AG04449 (cell line): ENCODE measurements at places on chromosomes 1 and 21.

GRCh38 chr1:237565236-237565635, 325.5 kb downstream of the ZP4 start:
- DNase-seq: no peak

DNA sequence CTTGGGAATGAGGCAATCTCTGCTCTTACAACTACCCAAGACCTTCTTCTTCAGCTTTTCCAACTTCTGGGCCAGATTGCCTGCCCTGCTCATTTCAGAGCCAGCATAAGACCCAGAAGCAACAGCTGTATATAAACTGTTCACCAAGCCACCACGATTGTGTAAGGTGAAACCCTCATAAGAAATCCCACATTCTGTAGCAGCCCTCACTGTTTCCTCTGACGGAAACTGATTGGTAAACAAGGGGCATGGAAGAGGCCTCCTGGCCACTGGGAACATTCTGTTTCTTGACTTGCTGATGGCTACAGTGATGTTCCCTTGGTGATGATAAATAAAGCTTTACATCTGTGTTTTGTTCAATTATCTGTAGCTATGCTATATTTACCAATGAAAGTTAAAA, 39.7 kb upstream of the EXO1 start:
- DNase-seq: no peak

GRCh38 chr1:3270403-3271245, 183.8 kb upstream of the ARHGEF16 start:
- DNase-seq: no peak

- no peak for DNase-seq
Measured at GRCh38 chr1:53025034-53025768, 36.8 kb upstream of the PODN start.

DNA sequence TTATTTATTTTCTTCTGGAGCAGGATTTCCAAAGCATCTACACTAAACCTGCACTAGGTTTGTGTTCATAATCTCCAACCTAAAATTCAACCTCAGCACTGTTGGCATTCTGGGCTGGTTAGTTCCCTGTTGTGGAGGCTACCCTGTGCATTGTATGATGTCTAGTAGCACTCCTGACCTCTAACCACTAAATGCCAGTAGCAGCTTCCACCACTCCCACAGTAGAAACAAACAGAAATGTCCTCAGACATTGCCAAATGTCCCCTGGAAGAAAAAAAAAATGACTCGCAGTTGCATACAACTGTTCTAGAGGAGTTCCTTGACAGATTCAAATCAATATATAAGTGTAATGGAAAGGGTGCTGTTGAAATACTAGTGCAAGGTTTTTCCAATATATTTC, 18.9 kb downstream of the GRIK1 start:
- DNase-seq: no peak

GRCh38 chr1:41652384-41653265, 168.1 kb upstream of the EDN2 start:
- DNase-seq: no peak

- no peak for DNase-seq
Measured at GRCh38 chr1:1759456-1760344, 18.6 kb downstream of the NADK start.

DNA sequence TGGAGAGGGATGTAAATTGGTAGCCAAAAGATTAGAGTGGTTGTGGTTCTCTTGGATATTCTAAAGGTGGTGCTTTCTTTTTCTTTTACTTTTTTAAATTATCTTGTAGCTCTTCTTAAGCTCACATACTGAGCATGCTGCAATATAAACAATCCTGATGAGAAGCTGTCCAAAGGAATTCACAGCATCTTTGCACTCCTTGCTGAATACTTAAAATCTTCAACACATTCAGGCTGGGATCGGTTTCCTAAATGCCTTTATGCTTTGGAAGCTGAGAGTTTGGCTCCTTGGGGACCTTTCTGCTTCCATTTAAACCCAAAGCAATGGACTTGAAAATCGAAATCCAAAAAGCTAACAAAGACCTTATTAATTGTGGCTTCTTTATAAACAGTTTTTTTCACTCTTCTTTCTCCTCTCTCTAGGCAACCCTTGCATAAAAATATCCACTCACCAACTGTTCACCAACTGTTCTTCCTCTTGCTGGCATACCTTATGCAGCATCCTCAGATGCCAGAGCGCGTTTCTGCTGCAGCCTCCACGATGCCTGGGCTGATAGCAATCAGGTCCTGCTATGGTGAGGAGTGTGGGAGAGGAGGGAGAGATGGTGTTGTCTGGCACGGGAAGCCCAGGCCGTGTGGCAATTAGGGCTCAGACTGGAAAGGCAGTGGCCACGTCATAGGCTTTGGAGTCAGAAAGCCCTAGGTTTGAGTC, 535.8 kb upstream of the DAB1 start:
- DNase-seq: no peak

- DNase-seq: no peak
Measured at GRCh38 chr1:162916821-162917613, 56.0 kb upstream of the CCDC190 start.

GRCh38 chr1:170664093-170664827, at the start of gene PRRX1:
Gene PRRX1 (plus strand): TSS chr1:170664131. CDS start chr1:170664219, 88 bp downstream.
- no peak for DNase-seq

DNA sequence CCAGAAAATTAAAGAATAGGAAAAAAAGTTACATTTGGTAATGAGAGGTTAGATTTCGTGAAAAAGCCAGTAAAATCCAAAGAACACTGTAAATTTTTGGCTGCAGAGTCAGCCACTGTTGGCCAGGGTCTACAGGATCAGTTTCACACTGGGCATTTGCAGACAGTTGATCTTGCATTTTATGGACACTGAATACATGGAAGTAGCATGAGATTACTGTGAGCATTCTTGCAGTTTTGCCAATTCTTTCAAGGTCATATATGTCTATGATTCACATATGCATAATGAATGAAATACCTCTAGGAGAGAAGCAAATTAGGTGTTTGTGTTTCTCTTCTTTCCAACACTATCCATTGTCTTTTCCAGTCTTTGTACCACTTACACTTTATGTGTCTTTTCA, 200.8 kb upstream of the DPYD start:
- no peak for DNase-seq

GRCh38 chr1:116902027-116902426, 7.7 kb upstream of the PTGFRN start:
- no peak for DNase-seq

GRCh38 chr1:21189906-21190500, 13.3 kb upstream of the EIF4G3 start:
- no peak for DNase-seq

GRCh38 chr1:210407887-210408252, 79.2 kb downstream of the HHAT start:
- no peak for DNase-seq

- DNase-seq: no peak
Measured at GRCh38 chr21:45505416-45506021, 36.7 kb downstream of the SLC19A1 start.

- no peak for DNase-seq
Measured at GRCh38 chr1:60283690-60284089, 210.1 kb upstream of the C1orf87 start.

DNA sequence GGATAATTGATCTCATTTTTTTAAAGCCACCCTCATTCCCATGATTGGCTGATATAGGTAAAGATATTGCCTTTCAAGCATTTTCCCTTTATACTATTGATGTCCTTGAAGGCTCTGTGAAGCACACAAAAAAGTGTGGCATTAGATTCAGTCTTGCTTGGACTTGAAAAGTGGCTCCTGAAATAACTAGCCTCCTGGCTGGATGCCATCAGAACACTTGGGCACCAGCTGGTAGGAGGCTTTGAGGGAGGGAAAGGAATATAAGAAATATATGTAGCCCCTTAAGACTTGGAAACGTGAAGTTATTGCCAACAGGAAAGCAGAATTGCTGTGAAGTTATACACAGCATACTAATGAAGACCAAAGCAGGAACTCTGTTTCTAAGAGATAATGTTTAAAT, 14.1 kb downstream of the MTR start:
- DNase-seq: no peak

DNA sequence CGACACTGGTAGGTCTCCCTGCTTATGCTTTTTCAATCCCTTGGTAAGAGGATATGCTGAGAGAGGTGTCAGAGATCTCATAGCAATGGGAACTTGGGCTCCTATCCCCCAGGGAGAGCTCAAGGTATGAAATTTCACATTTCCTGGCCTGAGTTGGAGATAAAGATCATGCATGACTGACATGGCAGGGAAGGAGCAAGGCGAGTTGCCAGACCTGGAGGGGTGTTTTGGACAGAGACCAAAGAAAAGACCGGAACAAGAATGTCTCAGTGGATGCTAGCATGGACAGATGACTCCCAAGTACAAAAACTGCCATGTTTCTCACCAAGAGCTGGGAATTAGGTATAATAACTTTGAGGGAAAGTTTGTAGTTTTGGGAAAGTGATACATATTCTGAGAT, 334.1 kb upstream of the B3GALT2 start:
- no peak for DNase-seq

DNA sequence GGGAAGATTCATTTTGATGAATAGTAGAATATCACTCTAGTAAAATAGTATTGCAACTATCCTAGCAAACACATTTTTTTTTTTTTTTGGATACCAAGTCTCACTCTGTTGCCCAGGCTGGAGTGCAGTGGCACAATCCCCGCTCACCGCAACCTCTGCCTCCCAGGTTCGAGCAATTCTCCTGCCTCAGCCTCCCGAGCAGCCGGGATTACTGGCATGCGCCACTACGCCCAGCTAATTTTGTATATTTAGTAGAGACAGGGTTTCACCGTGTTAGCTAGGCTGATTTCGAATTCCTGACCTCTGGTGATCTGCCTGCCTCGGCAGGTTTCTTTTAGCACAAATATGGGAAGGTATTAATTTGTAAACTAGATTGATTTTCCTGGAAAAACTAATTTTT, 33.8 kb downstream of the KCTD3 start:
- no peak for DNase-seq

GRCh38 chr1:28021064-28021463, 61.3 kb downstream of the XKR8 start:
- DNase-seq: no peak

GRCh38 chr1:181113059-181113641, 24.6 kb downstream of the IER5 start:
- no peak for DNase-seq

- DNase-seq: no peak
Measured at GRCh38 chr1:178910023-178910422, 39.1 kb upstream of the ANGPTL1 start.

GRCh38 chr1:232983817-232984567, 33.6 kb downstream of the NTPCR start:
- no peak for DNase-seq

DNA sequence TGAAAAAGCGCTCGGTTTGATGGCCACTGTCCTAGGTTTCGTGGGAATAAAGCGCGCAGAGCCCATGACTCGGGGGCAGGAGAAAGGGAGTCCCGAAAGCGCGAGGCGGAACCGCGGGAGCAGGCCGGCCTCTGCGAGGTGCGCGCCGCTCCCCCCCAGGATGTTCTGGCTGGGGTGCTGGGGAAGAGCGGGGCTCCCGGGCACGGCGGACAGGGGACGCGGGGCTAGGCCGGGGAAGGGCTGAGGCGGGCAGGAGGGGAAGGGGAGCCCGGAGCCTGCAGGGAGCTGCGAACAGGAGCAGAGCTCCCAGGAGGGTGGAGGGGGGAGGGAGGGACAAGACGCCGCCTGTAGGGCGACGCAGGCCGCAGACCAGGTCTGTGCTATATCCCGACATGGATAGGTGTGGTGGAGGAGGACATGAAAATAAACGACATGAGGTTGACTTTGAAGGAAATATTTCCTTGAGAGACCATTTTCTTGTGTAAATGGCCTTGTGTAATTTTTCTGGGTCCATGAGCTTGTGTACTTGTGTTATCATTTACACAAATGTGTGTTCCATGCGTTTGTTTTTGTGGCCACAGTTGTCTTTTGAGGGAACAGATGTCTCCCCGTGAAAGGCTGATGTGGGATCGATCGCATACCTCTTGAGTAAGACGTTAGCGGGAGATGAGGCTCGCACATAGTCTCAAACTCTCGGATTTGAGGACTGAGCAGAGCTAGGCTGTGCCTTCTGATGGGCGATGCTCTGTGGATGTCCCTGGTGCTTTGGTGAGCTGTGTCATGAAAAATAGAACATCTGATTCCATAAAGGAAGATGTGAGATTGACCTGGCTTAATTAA, 1.3 kb downstream of the PCNT start:
- no peak for DNase-seq
